ENCODE measurements at places on chromosomes 16 and 17.

GRCh38 chr16:1525871-1526607, 7.4 kb upstream of the TMEM204 start:
- no peak for DNase-seq

DNA sequence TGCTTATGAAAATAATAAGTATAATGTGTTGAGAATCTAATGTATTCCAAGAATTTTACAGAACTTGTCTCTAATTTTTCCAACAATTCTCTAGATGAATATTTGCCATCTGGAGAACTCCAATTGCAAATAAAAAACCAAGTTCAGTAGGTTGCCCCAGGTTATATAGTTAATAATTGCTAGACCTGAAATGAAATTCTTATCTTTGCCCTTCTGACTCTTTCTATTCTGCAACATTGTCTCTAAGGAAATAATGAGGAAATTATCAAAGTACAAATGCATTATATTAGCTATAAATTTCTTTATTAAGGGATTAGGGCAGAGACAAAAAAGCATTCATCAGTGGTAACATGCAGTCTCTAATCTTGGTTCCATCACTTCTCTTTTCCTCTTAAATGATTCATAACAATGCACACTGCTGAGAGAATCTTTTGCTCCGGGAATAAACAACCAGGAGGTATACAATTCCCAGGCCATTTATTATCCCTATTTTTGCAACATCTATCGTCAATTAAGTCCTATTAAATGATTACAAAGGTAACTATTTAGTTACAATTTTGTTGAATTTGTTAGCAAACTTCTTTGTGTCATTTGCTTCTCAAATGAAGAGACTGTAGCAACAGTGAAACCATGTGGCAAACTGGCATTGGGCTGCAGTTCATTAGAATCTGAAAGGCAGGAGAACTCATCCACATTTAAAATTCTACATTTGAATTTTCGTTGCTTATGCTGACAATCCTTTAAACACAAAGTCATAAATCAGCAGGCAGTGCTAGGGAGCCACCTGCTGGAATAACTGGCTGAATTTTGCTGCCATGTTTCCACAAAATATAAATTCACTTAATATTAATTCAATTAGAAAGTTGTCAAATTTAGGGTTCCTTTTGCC, 349.6 kb downstream of the KIF2B start:
- DNase-seq: peak; percentile 55

GRCh38 chr17:17789828-17790636, 46.8 kb downstream of the SREBF1 start:
- DNase-seq: no peak

DNA sequence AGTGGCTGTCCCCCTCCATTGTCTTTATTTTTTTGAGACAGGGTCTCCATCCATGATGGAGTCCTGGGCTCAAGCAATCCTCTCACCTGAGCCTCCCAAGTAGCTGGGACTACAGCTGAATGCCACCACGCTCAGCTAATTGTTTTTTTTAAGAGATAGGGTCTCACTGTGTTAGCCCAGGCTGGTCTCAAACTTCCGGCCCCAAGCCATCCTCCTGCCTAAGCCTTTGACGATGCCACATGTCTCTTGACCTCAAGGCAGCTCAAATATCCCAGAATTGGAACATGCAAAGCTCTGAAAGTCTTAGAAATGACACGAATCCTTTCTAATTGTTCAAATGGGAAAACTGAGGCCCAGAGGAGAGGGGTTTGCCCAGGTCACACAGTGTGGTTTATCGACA, 75.4 kb upstream of the ZNF423 start:
- DNase-seq: no peak

DNA sequence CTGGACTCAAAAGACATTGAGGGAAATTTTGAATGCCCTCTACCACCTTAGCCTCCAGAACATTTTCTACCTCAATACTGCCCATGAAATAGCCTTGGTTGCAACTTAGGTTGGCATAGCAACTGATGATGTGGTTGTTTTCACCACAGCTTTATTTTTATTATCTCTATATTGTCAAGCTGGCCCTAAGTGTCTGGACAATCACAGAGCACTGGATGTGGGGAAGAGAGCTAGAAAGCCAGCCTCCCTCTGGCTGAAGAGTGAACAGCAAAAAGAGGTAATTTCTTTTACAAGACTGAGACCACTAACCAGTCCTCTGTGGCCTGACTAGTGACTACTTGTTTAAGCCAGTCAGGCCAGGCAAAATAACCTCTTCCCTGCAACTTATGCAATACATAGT, 159.6 kb downstream of the HS3ST2 start:
- peak; percentile 5 for DNase-seq

GRCh38 chr17:43648916-43649315, 12.8 kb downstream of the MEOX1 start:
- no peak for DNase-seq

DNA sequence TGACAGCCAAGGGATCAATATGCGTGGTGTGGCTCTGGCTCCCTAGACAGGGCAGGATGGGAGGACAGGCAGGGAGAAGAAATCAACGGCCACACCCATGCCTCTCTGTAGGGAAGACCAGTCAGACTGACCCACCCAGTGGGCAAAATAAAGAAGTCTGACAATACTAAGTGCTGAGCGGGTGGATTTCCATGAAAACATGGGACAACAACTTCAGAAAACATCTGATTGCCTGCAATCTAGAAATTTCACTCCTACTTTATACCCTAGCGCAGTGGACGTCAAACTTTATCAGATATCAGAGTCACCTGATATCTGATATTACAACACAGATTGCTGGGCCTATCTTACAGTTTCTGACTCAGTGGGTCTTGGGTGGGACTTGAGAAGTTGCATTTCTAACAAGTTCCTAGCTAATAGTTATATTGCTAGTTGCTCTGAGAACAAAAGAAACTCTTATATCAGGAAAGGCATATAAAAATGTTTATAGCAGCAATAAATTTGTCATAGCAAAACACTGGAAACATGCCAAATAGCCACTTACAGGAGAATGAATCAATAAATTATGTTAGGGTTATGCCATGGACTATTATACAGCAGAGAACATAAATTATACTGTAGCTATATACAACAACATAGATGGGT, 38.4 kb downstream of the C17orf67 start:
- no peak for DNase-seq

GRCh38 chr17:8275421-8276290, 12.8 kb upstream of the RANGRF start:
- DNase-seq: no peak

- DNase-seq: no peak
These were observed 311.9 kb downstream of the CA10 start for GRCh38 chr17:51846566-51846965.

DNA sequence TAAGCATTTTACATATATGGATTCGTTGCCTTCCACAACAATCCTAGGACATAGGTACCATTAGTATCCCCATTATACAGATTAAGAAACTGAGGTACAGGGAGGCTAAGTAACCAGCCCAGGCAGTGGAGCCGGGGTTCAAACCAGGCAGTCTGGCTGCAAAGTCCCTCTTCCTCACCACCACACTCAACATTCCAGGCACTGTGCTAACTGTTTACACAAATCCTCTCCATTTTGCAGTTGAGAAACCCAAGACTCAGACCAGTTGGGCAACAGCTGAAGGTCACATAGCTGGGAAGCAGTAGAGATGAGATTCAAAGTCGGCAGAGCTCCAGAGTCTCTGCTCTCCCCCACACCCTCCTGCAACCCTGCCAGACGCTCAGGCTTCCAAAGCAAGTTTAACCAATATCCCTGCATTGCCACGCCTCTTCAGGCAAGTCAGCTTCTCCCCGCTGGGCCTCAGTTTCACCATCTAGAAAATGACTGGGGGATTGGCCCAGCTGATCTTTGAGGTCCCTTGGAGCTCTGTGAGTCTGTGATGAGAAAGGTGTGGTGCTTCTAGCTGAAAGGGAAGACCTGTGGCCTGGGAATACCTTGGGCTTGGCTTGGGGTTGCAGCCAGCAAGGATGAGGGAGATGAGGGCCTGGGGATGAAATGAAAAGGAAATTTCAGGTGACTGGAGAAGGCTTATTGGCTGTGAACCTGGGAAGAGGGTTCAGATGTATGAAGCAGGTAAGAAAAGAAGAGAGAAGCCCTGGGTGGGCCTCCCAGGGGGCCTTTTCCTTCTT, 14.0 kb downstream of the CCR7 start:
- peak; percentile 12 for DNase-seq

DNA sequence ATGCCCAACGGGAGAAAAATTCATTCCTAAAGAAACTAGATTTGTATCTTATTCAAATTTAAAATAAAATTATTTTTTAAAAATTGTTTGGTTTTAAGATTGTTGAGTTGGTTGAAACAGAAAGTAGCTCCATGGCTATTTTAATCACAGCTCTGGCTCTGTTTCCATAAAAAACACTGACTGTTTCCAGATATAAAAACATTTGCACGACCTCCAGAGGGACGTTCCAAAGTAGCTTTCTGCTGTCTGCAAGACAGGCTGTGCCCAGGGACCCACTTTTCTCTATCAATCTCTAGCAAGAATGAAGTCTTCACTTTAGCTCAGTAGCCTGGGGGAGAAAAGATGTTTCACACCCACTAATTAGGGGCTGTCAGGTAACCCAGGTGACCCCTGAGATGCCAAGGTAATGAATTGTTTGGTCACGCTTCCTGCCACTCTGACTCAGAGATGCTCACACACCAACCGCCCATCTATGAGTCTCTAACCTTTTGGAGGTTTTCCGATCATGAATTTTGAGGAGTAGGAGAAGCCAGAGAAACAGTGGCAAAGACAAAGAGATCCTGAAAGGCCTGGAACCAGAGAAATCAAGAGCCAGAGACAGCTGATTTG, 220.1 kb upstream of the SOX9 start:
- no peak for DNase-seq

DNA sequence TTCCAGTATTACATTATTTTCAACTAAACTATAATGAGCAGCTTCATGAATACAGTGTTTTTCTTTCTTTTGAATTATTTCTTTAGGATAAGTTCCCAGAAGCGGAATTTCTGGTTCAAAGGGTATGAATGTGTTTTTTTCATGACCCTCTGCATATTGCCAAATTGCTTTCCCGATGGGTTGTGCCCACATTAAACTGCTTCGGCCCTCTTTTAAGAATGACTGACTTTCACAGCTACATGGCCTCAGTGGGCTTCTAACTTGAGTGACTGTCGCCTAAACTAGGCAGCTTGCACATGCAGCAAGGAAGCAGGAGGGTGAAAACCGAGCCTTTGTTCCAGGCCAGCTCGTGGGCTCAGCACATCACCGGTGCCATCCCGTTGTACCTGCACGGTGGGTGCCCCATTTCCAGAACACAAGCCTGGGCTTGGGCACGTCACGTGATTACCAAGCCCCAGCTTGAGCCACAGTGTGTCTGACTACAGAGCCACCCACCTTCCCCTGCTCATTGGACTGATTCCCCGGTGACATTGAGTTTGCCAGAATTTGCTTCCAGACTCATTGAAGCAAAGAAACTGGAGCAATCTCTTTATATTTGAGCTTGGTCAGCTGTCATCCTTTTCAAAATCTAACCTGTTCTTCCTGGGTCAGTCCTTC, 112.8 kb downstream of the CLEC16A start:
- DNase-seq: no peak

- DNase-seq: peak; percentile 71
These were observed 40.5 kb upstream of the KLHDC4 start for GRCh38 chr16:87806261-87806640.

GRCh38 chr16:84404324-84404723, 36.0 kb downstream of the ATP2C2 start:
- DNase-seq: no peak

DNA sequence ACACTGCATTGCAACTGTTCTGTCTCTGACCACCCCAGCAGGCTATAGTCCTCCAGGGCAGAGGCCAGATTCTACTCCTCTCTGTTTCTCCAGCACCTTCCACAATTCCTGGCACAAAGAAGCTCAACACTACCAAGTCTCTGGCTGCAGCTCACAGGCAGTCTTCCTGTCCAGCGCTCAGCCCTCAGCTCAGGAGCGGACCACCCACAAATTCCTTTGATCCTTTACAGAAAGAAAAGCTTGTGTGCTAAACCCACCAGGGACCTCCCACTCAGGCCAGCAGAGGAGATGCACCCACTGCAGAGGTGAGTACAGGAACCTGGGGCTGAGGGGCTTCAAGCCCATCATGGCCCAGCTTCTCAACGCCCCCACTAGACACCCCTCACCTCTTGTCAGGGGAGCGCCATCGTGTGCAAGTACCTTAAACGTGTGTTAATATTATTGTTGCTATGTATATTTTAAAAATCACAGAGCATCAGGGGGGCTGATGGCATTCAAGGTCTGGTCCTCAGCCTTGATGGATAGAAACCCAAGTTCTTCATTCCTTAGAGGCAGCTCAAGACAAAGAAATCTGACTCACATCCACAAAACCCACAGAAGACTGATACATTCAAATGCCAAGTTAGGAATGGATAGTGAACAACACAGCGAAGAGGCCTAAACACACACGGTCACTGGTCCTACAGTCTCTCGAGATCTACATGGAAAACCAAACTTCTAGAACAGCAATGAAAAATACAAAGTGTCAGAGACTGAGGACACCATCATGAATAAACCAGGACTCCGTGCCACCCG, 8.4 kb downstream of the HSDL1 start:
- DNase-seq: no peak

DNA sequence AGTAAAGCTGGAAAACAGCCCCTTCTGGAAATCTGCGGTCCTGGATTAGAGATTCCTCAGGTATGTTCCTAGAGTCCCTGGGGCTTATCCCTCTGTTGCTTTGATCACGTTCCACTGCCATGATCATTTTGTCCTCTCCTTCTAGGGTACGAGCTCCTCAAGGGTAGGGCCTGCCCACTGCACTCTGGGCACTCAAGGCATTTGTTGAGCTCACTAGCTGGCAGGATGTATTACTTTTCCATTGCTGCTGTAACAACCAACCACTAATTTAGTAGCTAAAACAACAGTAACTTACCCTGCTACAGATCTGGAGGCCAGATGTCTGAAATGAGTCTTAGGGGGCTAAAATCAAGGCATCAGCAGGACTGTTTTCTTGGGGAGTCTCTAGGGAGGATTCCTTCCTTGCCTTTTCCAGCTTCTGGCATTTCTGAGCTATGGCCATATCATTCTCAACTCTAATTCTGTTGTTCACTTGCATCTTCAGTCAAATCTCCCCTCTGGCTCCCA, 65.7 kb downstream of the ARSG start:
- DNase-seq: no peak

DNA sequence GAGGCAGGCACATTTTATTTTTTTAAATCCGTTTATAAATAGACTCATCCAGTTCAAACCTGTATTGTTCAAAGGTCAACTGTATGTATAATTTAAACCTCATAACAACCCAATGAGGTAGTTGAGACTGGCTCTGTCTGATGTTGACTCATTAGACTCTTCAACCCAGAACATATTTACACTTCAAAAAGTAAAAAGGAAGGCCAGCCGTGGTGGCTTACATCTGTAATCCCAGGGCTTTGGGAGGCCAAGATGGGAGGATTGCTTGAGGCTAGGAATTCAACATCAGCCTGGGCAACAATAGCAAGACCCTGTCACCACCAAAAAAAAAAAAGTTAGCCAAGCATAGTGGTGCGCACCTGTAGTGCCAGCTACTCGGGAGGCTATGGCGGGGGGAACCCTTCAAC, 32.5 kb upstream of the DHRS7B start:
- peak; percentile 92 for DNase-seq

GRCh38 chr17:49496183-49496866, 1.2 kb downstream of the NGFR start:
- DNase-seq: peak; percentile 78

GRCh38 chr17:59828478-59828760, 64.3 kb downstream of the TUBD1 start:
- DNase-seq: no peak

All from DMS53 (cell line).